ENCODE measurements at places on chromosomes 7 and 10.

DNA sequence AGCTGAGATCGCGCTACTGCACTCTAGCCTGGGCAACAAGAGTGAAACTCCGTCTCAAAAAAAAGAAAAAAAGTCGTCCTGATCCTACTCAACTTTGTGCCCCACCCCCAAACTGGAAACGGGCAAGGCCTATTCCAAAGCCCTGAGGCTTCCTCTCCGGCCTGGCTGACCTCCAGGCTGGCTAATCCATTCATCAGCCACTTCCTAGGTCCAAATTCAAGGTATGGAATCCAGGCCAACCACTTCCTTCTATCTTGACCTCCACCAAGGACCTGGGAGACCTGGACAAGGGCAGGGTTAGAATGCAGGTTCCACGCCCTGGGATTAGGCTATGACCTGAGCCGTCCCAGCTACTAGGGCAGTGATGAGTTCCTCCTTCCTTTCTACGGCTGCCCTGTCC, 20.4 kb upstream of the EIF4H start:
- no peak for DNase-seq

- DNase-seq = no peak
Measured at GRCh38 chr10:33920351-33920750, 585.9 kb upstream of the NRP1 start.

DNA sequence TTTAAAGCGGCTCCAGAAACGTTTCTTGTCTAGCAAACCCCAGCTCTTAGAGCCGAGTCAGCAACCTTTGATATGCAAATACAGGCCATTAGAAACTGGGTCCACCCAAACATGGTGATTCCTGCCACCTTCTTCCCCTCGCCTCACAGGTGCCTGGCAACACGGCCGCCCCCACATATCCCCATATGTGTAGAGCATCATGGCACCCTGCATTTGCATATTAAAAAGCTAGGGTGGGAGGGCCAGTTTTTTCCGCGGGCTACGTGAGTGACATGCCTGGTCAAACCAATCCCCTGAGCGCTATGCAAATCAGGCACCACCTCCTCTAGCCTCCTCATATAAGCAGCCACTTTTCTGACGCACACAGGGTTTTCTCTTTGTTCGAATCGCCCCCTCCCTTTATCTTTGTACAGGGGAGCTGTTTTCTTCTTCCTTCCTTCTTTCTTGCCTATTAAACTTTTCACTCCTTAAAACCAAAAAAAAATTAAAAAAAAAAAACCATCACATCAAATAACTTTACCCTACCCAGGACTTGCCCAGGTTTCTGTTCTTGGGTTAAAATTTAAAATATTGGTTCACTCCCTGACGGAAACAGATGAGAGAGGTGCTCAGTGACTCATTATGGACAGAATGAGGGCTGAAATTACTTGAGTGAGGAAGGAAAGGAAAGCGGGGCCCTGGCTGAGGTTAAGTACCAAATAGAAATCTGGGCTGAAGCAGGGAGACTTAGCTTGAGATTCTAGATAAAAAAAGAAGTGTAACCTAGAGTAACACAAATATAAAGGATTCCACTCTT, 59.8 kb downstream of the COA1 start:
- DNase-seq = peak; percentile 18

DNA sequence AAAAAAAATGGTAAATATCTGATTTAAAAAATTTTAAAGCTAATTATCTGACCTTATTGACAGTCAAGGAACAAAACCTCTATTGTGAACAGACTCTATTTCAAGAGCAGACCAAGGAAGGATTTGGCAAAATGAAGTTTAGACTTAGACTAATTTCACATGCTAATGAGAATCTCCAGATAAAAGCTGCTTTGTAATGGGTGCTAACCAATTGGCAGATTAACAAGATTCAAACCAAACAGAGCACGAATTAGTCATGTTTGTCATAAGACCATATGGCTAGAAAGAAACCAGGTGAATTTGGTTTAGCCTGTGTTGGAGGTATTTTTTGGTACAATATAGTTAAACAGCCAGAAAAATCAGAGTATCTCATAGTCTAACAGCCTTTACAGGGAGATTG, 429.1 kb upstream of the NFE2L3 start:
- DNase-seq = no peak

GRCh38 chr7:17298840-17299482, 509 bp downstream of the AHR start:
- DNase-seq = peak; percentile 46

DNA sequence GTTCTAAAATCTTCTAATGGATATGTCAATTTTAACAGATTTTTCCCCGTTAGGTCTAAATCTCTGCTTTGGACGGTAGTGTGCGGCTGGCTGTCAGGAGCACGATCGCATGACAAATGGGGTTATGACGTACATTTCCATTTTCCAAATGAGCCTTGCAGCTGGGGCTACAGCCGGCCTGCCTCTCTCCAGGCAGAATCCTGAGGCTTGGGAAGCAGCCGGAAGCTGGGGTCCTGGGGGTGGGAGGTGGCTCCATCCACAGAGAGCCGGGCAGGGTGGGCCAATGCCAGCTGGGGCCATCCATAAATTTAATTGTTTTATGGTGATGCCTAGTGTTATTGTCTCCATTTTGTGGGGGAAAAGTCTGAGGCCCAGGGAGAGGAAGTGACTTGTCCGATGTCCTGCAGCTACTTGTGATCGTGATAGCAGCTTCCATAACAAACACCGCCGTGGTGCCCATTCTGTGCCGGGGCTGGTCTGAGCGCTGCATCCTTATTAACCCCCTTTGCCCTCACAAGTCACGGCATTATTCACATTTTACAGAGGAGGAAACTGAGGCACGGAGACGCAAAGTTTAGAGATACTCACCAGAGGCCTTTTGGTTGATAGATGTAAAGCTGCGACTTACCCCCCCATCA, 53.0 kb upstream of the EBF3 start:
- no peak for DNase-seq

- no peak for DNase-seq
Measured at GRCh38 chr10:103238506-103239252, 7.0 kb upstream of the RPEL1 start.

DNA sequence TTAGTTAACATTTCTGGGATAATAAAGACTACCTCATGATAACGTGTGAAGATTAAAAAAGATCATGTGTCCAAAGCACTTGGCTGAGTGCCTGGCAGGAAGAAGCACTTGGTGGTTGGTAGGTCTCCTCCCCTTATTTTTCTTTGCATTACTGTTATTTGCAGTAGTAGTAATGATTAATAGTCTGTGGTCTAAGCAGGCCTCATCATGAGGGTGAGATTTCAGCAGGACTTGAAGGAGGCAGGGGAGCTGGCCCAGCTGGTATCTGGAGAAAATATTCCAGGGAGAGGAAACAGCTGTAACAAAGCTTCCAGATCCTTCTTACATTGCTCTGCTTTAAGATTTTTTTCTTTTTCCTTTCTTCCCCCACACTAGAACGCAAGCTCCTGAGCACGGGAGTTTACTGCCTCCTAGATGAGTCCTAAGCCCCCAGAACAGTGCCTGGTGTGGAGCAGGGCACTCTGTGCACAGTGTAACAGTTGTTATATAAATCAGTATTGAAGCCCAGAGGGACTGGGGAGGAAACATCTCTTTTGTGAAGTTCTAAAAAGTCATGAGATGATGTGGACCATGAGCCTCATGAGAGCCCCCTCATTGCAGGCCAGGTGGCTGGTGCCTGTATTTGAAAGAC, 31.1 kb upstream of the RHEB start:
- no peak for DNase-seq

- no peak for DNase-seq
Measured at GRCh38 chr10:35433851-35434426, 97.6 kb downstream of the CCNY start.

DNA sequence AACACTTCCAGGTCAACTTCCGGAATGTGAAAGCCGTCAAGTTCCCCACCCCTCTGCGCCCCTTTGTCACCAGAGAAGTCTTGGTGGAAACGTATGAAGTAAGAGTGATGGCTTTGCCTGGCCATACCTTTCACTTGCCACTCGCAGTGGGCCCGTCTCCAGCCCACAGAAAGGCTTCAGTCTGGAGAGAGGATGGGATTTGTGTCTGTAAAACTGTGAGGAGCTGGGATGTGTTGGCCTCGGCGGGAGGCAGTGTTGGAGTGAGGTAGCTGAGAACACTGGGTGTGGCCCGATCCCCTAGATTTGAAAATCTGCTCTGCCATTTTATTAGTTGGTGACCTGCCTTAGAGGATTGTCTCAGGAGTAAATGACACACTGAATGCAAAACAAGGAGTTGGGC, 6.4 kb downstream of the ADCK2 start:
- DNase-seq = no peak

GRCh38 chr7:67823345-67823744, 826.7 kb downstream of the TYW1 start:
- DNase-seq = no peak

DNA sequence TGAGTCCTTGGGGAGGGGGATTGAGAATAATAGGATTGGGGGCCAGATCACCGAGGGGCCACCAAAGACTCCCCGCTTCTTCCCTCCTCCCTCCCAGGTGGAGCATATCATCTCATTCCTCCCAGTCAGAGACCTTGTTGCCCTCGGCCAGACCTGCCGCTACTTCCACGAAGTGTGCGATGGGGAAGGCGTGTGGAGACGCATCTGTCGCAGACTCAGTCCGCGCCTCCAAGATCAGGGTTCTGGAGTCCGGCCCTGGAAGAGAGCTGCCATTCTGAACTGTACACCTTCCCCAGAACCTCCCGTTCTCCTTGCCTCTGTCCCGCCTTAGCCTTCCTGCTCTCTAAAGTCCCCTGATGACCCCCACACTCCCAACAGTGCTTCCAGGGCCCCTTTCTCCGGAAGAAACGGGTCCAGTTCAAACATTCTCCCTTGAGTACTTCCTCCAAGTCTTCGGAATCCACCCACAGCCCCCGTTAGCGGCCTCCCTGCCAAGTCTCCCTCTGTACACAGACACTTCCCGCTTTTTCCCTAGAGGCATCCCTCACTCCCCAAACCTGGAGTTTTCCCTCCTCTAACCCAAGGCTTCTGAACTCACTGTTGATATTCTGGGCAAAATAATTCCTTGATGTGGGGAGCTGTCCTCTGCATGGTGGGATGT, 4.1 kb downstream of the FBXO24 start:
- DNase-seq = no peak

- DNase-seq = no peak
Measured at GRCh38 chr10:98589007-98589406, 142.3 kb upstream of the HPS1 start.

All from effector CD8-positive, alpha-beta T cell (primary cell).